ENCODE measurements at places on chromosomes 16 and 17.

DNA sequence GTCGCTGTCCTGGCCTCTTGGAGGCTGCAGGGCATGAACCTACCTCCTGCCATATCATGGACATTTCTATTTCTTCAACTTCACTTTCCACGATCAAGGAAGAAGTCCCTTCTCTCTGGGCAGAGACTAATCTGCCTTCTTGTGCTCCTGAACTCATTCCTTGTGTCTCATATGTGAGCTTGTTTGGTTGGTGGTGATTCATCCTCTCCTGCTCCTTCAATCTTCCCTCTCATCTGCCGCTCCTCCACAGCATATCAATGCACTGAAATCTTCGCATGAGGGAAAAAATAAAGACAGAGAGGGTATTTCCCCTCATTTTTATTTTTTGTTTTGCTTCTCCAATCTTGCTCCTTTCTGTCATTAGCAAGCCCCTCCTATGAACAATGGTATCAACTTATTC, 571.7 kb upstream of the GOT2 start:
- no peak for DNase-seq

DNA sequence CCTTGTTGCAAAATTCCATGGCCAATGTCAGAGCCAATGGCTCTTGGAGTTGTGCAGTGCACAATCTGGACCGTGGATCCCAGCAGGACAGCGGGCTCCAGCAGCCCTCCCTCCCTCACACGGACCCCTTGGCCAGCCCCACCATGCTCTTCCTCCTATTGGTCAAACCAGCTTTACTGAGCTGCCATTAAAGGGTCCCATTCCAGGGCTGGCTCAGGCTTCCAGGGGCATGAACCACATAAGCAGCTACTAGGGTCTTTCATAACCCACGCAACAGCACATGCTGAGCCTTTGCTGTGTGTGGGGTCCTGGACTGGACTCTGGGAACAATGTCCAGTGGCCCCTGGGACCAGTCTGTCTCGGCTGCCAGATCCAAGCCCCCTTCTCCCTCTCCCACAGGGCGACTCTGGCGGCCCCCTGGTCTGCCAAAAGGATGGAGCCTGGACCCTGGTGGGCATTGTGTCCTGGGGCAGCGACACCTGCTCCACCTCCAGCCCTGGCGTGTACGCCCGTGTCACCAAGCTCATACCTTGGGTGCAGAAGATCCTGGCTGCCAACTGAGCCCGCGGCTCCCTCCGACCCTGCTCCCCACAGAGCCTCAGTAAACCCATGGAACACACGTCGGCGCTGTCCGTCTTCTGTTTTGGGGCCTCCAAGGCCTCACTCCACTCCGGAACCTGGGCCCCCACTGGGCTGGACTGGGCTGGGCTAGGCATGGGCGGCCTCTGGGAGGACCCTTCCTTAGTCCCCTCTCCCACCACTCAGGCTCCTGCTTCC, 5.7 kb downstream of the CTRB1 start:
- DNase-seq: no peak

GRCh38 chr16:11297492-11298142, 16.5 kb upstream of the PRM1 start:
- DNase-seq: peak; percentile 58

GRCh38 chr17:14738652-14738988, 437.7 kb downstream of the HS3ST3B1 start:
- no peak for DNase-seq

GRCh38 chr17:17784657-17785267, 52.0 kb downstream of the SREBF1 start:
- no peak for DNase-seq

DNA sequence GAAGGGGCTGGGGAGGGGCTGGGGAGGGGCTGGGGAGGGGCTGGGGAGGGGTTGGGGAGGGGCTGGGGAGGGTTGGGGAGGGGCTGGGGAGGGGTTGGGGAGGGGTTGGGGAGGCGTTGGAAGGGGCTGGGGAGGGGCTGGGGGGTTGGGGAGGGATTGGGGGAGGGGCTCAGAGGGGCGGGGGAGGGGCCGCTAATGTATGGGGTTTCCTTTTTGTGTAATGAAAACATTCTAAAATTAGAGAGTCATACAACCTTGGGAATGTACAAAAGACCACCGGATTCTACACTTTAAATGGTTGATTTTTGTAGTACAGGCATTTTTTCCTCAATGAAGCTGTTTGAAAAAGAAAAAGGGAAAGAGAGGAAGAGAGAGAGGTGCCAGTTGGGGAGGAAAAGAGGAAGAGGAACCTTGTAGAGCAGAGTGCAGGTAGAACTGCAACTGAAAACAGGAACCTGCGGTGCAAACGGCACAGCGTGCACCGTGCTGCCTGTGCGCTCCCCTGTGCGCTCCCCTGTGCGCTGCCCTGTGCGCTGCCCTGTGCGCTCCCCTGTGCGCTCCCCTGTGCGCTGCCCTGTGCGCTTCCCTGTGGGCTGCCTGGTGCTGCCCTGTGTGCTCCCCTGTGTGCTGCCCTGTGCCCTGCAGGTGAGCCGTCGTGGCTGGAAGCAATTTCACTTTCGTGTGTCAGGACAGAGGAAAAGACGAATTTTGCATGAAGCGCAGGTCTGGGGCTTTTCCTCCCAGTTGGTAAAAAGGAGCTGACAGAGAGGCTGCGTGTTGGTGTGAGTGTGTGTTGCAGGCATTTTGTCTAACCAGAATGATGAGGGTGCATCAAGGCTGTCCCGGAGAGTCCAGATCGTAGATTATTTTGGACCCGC, 40.8 kb downstream of the METRNL start:
- DNase-seq: no peak

- no peak for DNase-seq
Measured at GRCh38 chr17:75549246-75550138, 24.0 kb downstream of the LLGL2 start.

DNA sequence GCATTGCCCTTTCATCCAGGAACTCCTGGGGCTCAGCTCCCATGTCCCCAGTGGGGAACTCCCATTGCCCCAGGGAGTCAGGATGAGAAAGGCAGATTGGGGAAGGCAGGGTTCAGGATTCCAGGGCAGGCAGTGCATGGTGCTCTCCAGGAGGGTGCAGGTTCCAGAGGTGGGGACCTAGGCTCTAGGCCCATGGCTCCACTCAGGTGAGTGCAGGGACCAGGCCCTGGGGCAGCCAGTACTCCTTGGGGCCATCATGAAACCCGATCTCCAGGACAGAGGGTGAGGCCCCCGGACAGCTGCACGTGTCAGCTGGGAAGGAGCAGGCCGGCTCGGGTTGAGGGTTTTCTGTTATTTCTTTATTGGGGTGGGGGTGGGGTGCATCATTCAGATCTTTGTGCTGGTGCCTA, 1.3 kb upstream of the MTSS2 start:
- no peak for DNase-seq

DNA sequence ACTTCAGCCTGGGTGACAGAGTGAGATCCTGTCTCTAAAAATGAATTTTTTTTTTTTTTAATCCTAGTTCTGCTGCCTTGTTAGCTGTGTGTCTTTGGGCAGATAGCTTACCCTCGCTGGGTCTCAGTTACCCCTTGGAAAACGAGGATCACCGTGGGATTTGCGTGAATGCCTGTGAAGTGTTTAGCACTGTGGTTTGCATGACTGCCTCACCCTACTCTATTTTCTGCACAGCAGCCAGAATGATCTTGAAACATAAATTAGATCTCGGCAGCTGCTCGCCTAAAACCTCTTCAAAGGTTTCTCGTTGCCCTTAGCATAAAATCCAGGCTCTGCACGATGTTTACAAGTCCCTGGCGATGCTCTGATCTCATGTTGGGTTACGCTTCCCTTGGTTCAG, 71.2 kb upstream of the GRIN2A start:
- no peak for DNase-seq

- DNase-seq: no peak
Measured at GRCh38 chr16:4021070-4021779, 95.0 kb downstream of the ADCY9 start.

DNA sequence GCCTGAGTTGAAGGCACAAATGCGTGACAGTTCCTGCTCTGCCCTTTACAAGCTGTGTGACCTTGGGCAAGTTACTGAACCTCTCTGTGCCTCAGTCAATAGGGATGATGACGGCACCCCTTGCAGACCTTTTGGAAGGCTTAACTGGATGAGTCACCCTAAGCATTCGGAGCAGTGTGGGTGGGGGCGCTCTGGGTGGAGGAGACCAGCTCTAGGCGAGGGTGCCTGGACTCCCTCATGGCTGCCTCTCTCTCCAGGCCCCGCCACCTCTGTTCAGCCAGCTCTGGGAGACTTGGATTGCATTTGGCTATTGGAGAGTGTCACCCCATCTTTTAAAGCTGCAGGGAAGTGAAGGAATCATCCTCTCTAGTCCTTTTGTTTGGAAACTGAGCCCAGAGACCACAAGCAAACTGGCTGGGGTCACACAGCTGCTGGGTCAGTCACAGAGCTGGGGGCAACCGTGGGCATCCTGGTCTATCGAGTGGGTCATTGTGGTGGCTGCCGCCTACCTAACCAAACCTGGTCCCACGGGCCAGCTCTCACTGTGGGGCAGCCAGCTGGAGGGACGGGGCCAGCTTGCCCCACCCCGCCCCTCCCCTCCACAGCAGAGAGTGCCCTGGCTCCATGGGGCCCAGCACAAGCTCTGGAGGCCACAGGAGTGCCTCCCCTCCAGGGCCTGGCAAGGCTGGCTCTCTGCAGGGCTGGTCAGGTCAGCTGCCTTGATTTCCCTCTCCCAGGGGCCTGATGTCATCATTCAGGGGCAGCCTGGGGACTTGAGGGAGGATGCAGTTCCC, 20.2 kb upstream of the GSE1 start:
- no peak for DNase-seq

- peak; percentile 23 for DNase-seq
Measured at GRCh38 chr17:78879635-78880186, 23.3 kb downstream of the CEP295NL start.

DNA sequence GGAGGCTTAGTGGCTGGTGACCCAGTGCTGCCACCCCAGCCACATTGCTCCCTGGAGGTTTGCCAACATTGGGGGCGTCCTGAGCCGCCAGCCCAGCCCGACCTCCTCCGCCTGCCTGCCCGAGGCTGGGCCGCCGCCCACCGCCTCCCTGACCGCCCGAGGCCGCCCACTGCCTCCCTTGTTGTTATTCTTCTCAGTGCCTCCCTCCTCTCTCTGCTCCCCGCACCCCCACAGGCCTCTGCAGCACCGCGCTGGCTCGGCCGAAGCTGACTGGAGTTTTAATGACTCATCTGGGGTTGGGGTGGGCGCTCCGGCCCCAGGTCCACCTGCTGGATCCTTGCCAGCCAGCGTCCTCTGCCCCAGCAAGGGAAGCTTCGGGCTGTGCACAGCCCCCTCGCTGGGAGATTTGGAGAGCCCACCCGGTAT, 102.5 kb downstream of the RBFOX3 start:
- no peak for DNase-seq

Measured in activated T-cell treated with anti-CD3 and anti-CD28 coated beads for 48 hours (primary cell).